ENCODE measurements at places on chromosomes 1 and 21.

- no peak for DNase-seq
These were observed 1423.1 kb downstream of the AMY1C start for GRCh38 chr1:105172788-105173187.

- peak; percentile 87 for DNase-seq
These were observed 2.4 kb upstream of the NFIA start for GRCh38 chr1:61079898-61080336.

DNA sequence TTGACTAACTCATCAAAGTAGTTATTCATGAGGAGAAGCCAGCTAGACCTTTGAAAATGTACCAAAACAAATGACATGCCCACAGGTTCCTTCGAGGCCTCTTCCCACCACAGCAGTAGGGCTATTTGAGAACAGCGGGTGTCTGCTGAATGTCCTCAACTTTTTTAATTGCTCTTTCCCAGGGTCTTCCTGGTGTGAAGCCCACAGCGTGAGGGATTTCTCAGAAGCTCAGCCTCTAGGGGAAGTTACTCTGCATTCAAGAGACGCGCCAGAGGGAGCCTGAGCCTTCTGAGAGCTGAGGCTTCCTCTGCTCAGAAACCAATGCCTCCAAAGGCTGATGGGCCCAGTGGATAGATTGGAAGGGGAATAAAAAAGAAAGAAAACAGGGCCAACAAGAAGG lies 153.6 kb downstream of the OLFM3 start:
- no peak for DNase-seq

- no peak for DNase-seq
These were observed 4.5 kb downstream of the CHML start for GRCh38 chr1:241635556-241636152.

DNA sequence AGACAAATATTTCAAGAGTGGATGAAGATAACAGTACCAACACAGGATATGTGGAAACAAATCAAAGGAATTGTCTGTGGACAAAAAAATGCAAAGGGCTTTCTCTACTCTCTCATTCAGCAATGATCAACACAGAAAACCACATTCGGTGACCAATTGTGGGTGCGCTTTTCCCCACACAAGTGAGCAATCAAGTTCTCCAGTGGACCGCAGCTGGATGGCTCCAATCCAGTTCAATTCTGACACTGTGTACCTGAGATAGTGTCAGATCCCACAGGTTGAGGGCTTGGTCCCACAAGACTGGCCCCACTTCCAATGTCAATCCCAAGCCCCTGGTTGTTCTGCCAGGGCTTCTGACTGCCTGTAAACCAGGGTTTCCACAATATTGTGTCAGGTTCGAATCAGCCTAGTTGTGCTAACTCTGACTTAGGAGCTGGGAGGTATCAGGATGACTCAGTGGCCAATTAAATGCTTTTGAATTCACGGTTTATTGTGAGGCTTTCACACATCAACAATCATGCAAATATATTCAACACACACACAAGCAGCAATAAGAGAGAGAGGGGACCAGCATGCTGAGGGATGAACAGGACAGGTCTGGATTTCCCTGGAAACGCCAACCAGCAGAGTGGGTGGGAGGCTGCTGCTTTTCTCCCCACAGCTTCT lies 87.0 kb upstream of the BTG3 start:
- no peak for DNase-seq

DNA sequence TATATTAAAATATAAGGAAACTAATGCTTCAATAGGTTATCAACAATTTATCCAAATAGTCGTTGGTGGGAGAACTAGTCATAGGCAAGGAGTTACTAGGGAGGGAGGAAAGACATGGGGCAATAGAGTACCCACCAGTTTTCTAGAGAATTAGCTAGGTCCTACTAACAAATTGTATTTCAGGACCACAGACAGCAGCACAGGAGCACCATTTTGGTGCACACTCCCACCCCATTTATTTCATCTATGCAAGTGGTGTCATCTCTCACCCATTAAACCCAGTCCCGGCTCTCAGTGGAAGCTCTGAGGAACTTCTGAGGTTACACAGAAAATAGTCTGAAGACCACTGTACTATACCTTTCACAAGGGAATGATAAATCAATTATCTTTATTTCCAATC lies 89.0 kb upstream of the BCAR3 start:
- DNase-seq: no peak

DNA sequence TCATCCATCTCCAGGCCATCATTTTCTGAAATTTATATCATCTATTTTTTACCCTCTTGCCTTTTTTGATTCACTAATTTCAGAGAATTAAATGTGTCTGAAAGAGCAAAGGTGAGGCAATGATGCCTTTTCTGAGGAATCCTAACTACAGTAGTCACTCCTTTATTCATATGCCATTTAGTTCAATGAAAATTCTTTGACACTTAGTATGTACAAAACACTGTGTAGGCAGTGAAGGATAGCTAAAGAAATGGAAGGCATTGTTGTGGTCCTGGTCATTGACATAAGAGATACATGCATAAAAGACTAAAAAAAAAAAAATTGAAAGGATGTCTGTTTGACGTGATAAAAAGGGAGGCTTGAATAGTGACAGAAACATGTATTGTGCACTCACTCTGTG lies 171.9 kb upstream of the BEND5 start:
- no peak for DNase-seq
